ENCODE measurements at places on chromosomes 7 and 10. TPM values are rescaled to one million over a fixed set of nuclear protein-coding genes. Genes with fewer than 3 reads are reported as not detected.

ZNF727 gene
- total RNA-seq = 6.4 TPM

CRHR2 gene
- 0.60 TPM for total RNA-seq

PRKG1 gene
- total RNA-seq = 96.0 TPM

IFIT1 gene
- total RNA-seq = 13.8 TPM

NRG3 gene
- 1.5 TPM for total RNA-seq

TMEM139 gene
- total RNA-seq = 0.29 TPM

YAE1 gene
- 16.0 TPM for total RNA-seq

LRWD1 gene
- total RNA-seq = 9.2 TPM

SEMA3C gene
- 36.3 TPM for total RNA-seq

PLEKHS1 gene
- not detected for total RNA-seq

CALHM3 gene
- not detected for total RNA-seq

AMPH gene
- 7.3 TPM for total RNA-seq

PON1 gene
- total RNA-seq = not detected

TMEM229A gene
- 0.10 TPM for total RNA-seq

GPR141 gene
- total RNA-seq = 1.3 TPM

VWDE gene
- total RNA-seq = 0.09 TPM

FFAR4 gene
- total RNA-seq = 0.14 TPM

MKLN1 gene
- total RNA-seq = 72.5 TPM

PRPS1L1 gene
- total RNA-seq = not detected

ACHE gene
- 9.4 TPM for total RNA-seq

TSPAN13 gene
- 7.8 TPM for total RNA-seq

SPAM1 gene
- not detected for total RNA-seq

SLC13A1 gene
- total RNA-seq = not detected

PNLIPRP3 gene
- not detected for total RNA-seq

TRAPPC14 gene
- total RNA-seq = 13.3 TPM

PTPRN2 gene
- total RNA-seq = 2.8 TPM

UNCX gene
- total RNA-seq = not detected

NDUFB8 gene
- total RNA-seq = 152 TPM

DUSP5 gene
- 23.2 TPM for total RNA-seq

HOXA7 gene
- total RNA-seq = 6.7 TPM

OPALIN gene
- total RNA-seq = not detected

MYL10 gene
- total RNA-seq = not detected

CDC14C gene
- not detected for total RNA-seq
